ENCODE measurements at places on chromosomes 12 and 14.

DNA sequence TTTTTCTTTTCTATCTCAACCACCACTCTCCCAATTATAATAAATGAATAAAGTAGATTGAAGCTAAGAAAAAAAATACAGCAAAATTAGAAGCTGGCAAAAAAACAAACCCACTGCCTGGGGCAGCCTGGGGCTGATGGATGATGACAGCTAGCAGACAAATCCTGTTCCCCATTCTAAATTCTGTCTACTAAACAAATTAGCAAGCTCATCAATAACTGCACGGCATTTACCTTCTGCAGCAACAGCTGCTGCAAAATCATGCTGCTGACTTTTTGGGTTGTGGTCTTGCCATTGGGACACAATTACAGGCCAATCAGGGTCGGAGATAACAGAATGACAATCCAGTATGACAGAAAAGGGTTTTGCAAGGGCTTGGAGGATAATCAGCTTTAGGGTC is 443.6 kb upstream of the SOX5 start:
- no peak for DNase-seq

- DNase-seq: no peak
Measured at GRCh38 chr12:66111605-66112004, 18.9 kb downstream of the LLPH start.

GRCh38 chr14:46840944-46841720 is 189.6 kb upstream of the RPL10L start:
- DNase-seq: no peak

GRCh38 chr12:32946504-32947131 is 50.0 kb upstream of the PKP2 start:
- no peak for DNase-seq

- DNase-seq: no peak
Measured at GRCh38 chr12:94184995-94185719, 36.8 kb downstream of the PLXNC1 start.

GRCh38 chr14:58072288-58073071 is 79.5 kb downstream of the ARMH4 start:
- DNase-seq: peak; percentile 34
